Cardiac muscle cell (in vitro differentiated cells and primary cell): ENCODE measurements at places on chromosomes 16 and 17. TPM values are rescaled to one million over a fixed set of nuclear protein-coding genes. Genes with fewer than 3 reads are reported as not detected.

DNA sequence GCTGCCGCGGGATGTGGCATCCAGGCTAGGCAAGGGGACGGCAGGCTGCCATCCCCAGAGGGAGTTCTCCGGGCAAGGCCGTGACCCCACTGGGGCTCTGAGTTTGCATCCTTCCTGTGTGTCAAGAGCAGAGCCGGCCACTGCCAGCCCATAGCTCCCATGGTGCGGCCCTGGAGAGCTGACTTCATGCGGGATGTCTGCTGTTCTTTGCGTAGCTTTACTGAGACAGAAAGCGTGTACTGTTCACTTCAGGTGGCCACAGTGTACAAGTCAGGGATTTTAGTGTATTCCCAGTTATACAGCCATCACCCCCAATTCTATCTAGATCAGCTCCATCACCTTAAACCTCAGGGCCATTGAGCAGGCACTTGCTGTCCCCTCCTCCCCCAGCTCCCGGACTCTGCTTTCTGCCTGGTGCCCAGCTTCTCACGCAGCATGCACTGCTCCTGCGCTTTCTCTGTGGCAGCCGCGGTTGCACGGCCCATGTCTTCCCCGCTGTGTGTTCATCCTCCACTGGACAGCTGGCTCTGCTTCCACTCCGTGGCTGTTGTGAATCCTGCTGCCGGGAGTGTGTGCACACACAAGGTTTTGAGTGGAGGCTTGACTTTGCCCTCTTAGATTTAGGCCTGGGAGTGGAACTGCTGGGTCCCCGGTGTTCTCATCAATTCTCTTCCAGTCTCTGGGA lies 71.2 kb downstream of the KLHDC4 start:
- no peak for DNase-seq
- peaks cover 16% of the 10 kb centered on the region for H3K36me3 ChIP-seq
- H3K27ac ChIP-seq, result no peak overlapping the region
- no peak overlapping the region for H3K4me3 ChIP-seq

- H3K4me1 ChIP-seq, result no peaks in the 10 kb centered on the region
- no peak overlapping the region for H3K4me3 ChIP-seq
- H3K27ac ChIP-seq, result no peak overlapping the region
- H3K36me3 ChIP-seq, result peaks cover 18% of the 10 kb centered on the region
These were observed 796 bp downstream of the NPB start for GRCh38 chr17:81902653-81903414.

DNA sequence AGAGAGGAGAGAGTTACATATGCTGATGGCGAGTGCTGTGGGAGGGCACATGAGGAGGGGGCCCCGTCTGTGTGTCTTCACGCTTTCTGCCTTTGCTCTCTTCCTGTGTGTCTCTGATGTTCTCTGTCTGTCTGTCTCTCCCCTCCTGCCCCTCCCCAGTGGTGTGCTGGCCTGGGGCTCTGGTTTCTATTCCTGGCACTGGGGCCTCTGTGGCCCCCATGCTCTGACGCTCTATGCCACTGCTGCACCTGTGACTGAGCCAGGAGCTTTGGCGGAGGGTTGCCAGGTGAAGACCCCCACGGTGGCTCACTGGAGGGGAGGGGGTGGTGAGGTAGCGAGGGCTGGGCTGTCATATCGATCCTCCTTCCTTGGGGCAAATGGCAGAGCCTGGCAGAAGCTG lies 24.6 kb upstream of the BRD7 start:
- H3K27ac ChIP-seq, result no peak overlapping the region
- no peak for DNase-seq
- no peaks in the 10 kb centered on the region for H3K4me1 ChIP-seq
- H3K36me3 ChIP-seq, result no peaks in the 10 kb centered on the region
- H3K27me3 ChIP-seq, result peaks cover 21% of the 10 kb centered on the region

DNA sequence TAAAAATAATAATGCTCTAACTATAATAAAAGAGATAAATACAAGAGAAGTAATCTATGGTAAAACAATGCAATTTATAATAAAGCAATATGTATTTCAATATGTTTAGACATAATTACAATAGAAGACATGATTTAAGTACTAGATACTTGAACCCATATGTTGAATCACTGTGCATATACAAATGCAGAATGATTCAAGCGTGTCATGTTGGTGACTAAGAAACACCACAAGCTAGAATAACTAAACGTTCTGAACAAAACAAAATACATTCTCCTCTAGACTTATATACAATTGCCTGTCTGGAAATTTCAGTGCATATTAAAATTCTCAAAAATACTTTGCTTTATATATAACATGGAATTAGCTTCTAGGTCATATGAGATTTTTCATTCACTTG lies 11.2 kb downstream of the TADA2A start:
- no peak for DNase-seq
- no peaks in the 10 kb centered on the region for H3K27me3 ChIP-seq
- H3K4me1 ChIP-seq, result no peaks in the 10 kb centered on the region

DNASE1L2 gene
- total RNA-seq, result 1.1 and 1.5 TPM in 2 replicates

AANAT gene
- 0.28 and 0.33 TPM in 2 replicates for total RNA-seq

CNTNAP4 gene
- total RNA-seq, result 0.18 and 1.1 TPM in 2 replicates
